HFFc6 (cell line): ENCODE measurements at places on chromosomes 6 and 20.

DNA sequence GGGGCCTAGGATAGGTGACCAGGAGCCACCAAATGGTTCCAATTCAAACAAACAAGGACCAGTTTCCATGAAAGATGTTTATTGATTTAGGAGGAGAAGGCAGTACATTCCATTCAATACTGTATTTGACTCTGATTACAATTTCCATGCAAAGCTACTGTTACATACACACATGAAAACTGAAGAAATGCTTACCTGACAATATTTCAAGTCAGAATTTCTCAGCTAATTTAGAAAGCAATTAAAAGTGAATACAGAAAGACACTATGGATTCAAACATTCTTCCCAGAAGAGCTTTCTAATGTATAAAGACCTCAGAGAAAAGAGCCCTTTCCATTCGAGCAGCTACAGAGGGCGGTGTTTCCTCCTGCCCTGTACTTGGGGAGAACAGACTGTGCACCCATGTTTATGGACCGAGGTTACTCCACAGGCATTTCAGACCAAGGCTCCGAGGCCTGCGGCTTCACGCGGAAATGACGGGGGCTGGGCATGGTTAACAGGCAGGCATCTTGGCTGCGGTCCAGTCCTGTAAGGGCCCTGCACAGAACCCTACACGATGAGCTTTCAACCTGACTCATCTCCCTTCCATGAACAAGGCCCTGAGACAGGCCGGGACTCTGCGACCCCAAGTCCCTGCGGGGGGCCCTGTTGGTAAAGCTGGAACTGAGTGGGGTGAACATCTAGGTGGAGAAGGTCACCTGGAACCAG lies 25.7 kb upstream of the TCFL5 start:
- DNase-seq, result peak; percentile 84

GRCh38 chr20:7214081-7214740 lies 446.7 kb downstream of the BMP2 start:
- DNase-seq, result no peak

DNA sequence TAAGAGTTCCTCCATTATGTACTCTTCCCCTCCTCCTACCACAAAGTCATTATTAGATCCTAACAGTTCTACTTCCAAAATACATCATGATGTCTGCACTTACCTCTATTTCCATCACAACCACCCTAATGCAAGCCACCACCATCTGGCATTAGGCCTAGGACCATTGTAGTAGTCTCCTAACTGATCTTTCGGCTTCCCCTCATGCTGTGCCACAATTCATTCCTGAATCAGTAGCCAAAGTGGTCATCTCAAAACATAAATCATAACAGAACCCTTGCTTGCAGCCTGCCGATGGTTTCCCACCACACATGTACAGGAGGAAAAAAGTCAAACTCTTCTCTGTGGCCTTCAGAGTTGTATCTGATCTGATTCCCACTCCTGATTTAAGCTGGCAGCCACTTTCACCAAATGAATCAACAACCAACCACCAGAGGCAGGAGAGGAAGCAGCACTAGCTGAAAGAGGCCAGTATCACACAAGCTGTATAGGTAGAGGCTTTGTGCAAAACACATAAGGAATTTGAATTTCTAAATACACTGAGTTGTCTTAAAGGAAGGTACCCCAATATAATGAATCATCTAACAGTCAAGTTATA lies 26.1 kb downstream of the FAM184A start:
- DNase-seq, result no peak

GRCh38 chr6:64012351-64013001 lies 376.9 kb downstream of the PHF3 start:
- DNase-seq, result no peak

GRCh38 chr20:2691663-2692035 lies 931 bp upstream of the EBF4 start:
- no peak for DNase-seq

DNA sequence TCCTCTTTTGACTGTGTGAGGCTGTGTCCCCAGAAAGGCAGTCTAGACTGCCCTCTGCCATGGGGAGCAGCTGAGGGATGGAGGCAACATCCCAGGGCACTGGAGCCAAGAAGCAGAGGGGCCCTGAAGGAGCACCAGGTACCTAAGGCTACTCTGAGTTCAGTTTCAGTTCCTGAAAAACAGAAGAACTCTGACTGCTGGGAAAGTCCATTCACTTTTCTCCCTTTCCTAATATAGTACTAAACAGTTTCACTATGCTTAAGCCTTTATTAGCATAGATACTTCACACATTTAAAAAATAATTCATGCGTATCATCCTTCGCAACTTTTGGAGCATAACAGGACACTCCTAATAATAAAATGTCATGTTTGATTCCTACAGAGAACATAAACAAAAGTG lies 130.0 kb downstream of the FOXC1 start:
- DNase-seq, result no peak

GRCh38 chr6:4812068-4812467 lies 35.9 kb downstream of the CDYL start:
- peak; percentile 13 for DNase-seq

- DNase-seq, result no peak
Measured at GRCh38 chr20:16664020-16664419, 65.8 kb upstream of the SNRPB2 start.

- DNase-seq, result no peak
Measured at GRCh38 chr20:10487142-10488136, 52.3 kb downstream of the SLX4IP start.
